ENCODE measurements at places on chromosomes 2 and 18.

DNA sequence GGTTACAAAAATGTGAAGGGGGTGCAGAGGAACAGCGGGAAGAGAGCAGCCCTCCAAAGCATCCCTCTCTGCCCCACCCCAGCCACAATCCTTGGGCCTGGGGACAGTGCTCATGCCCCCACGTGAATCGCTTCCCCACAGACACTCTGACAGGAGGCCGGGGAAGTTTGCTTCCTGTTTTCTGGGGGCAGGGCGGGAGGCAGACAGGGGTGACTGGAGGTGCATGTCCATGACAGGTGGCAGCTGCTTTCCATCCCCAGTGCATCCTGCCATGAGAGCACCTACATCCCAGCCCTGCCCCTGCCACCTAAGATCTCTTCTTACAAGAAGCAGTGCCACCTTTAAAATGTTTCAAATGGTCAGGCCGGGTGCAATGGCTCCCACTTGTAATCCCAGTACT is 47.2 kb upstream of the UBE2F start:
- no peak for DNase-seq

DNA sequence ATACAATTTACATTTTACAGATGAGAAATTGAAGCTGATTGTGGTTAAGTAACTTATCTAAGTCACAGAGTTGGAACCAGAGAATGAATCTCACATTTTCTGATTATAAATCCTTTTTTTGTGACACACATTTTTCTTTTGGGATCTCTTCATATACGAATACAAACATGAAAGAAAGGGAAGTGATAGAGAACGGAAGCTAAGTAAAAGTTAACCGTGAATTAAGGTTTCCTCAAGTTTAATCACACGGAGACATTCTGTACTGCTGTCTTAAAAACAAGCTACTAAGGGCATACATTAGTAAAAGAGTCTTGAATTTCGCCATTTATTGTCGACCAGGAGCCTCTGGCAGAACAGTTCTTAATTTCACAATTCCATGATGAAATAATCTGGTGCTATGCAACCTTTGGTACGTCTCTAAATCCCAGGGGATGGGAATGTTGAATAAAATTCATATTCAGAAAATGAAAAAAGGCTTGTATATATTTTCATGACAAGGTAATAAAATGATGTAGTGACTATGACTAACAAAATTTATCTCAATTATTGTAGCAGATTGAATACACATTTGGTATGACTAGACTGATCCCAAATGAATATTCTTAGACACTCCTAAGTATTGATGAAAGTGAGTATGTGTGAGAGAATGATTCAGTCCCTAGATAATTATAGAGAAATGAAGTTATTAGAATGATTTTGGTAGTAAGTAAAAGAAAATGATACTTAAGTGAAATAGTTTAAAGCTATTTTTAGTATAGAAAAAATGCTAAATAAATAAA is 40.3 kb upstream of the ZSWIM2 start:
- DNase-seq, result peak; percentile 9

DNA sequence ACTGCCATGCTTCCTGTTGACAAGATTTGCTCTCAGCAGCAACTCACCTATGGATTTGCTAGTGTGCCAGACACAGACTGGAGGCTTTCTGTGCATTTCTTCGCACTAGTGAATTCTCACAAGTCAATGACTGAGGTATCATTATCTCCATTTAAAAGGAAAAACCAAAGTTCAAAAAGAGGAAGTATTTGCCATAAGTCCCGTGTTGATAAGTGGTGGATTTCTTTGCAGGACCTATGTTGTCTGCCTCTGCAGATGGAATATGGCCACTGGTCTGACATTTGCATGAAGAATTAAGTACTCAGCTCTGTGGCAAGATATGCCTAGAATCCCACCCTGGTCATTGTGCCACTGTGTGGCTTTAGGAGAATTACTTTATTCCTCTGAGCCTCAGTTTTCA is 299.6 kb downstream of the PAX3 start:
- no peak for DNase-seq

GRCh38 chr2:189074506-189074905 is 100.3 kb downstream of the COL3A1 start:
- no peak for DNase-seq

- no peak for DNase-seq
These were observed 10.6 kb downstream of the IL1F10 start for GRCh38 chr2:113078350-113078839.

- no peak for DNase-seq
These were observed 148.0 kb downstream of the PARD3B start for GRCh38 chr2:204693262-204693661.

GRCh38 chr2:100675855-100676254 is 113.1 kb downstream of the PDCL3 start:
- DNase-seq, result no peak

DNA sequence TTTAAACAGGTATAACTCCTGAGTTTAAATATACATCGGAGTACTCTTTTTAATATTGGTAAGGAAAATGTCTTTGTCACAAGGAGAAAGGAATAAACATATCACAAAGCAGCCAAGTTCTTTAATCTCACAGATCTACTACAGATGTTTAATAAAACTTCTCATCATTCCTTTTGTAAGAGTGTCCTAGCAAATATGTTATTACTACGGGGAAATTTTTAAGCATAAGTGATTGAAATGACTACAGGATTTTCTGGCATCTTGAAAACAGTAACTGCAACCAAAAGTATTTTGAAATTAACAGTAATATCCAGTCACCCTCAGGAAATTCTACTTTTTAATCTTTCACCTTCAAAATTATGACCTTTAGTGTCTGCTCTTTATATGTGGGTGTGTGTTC is 403.1 kb downstream of the IRS1 start:
- peak; percentile 17 for DNase-seq

- DNase-seq, result no peak
These were observed 132.1 kb upstream of the STON1 start for GRCh38 chr2:48397846-48398245.

- no peak for DNase-seq
These were observed 69.1 kb upstream of the AFF3 start for GRCh38 chr2:100211521-100211920.

DNA sequence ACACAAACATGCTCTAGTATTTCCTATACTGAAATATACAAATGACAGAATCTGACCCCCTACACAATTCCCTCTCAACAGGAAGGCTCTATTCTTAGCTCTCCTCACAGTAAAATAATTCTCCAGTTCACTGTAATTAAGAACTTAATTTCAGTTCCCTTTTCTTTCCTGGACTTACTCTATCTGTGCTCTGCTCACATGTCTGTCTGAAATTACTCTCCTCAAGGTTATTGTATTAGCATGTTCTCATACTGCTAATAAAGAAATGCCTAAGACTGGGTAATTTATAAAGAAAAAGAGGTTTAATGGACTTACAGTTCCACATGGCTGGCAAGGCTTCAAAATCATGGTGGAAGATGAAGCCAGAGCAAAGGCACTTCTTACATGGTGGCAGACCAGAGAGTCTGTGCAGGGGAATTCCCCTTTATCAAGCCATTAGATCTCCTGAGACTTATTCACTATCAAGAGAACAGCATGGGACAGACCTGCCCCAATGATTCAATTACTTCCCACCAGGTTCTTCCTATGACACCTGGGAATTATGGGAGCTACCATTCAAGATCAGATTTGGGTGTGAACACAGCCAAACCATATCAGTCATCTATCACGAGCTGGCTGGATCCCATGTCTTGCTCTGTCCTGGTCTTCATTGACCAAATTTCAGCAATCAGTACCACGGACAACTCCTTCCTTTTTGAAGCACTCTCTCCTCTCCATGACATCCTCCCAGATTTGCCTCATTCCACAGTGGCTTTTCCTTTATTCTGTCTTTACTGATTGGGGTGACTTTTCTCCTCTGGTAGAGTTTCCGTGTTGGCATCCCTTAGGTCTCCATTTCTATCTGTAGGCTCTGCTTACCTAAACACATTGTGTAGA is 110.9 kb downstream of the GALR1 start:
- no peak for DNase-seq

DNA sequence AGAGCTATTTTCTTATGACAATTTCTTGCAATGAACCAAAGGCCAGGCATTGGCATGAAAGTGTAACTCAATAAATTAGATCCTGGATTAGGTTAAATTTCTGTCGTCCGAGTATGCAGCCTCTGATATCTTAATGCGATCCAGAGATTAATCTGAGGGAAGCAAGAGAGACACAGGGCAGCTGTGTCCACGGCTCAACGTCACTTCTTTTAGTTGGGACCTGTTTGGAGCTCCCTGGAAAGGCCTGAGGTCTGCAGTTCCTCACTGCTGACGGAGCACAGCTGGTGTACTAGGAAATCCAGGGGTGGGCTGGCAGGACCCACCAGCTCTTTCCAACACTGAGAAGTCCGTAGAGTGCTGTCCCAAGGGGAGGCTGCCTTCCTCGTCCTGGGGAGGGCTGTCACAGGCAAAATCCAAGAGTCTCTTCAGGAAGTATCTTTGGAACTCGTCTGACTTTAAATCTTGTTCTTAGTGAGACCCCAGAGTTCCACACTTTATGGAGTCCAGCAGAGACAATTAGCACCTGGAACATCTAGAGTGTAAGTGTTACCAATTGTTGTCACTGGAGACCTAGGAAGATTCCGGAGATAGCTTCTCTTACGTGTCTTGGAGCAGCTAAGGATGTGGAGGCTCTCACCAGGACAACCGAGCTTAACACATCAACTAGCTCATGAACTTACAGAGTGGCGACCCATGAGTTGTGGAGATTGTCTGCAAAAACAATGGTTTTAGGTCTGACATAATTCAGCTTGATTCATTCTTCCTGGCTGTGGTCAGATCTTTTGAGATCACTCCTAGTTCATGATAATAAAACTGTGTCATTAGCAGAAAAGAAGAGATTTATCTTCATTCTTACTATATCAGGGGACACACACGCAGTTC is 173.7 kb downstream of the ACKR3 start:
- peak; percentile 75 for DNase-seq

DNA sequence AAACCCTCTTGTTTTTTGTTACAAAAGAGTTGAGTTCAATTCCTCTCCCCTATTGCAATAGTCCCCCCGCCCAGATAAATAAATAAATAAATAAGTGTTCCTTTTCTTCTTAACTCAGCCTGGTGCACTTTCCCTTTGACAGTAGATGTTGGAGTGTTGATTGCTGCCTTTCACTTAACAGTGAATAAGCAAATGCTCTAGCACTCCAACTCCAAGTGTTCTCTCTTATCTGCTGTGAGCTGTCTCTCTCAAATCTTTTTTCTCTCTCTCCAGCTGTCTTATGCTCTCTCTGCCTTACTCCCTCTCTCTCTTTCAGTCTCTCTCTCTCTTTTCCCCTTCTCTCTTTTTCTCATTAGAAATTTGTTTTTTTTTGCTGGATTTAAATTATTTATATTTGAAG is 216.7 kb downstream of the TMX3 start:
- DNase-seq, result no peak

GRCh38 chr2:232886632-232887031 is 16.6 kb downstream of the SNORC start:
- DNase-seq, result no peak

DNA sequence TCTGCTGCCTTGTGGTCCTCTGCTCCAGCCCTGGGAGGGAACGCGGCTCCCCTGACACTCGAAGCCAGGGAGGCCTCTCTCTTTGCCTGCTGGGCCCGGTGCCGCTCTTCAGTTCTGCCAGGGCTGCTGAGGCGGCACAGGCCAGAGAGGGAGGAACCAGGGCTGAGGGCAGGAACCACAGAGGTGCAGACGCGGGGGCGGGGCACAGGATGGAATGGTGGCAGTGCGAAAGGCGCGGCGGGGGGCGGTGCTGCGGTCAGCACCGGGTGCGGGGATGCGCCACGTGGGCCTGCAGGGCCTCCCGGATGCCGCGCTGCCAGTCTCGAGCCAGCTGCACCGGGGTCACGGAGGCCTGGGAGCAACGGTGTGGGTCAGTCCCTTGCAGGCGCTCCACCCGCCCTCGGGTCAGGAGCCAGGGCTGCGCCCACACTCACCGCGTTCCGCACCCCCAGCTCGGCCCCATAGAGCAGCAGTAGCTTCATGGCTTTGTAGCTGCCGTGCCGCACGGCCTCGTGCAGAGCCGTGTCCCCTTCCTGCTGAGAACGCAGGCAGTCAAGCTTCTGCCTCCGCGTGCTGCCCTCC is 4.4 kb downstream of the ANKRD23 start:
- no peak for DNase-seq

- no peak for DNase-seq
These were observed 19.5 kb downstream of the NXPH2 start for GRCh38 chr2:138760676-138761075.

Data from GM03348 (cell line).